ENCODE measurements at places on chromosomes 12 and 14. TPM values are rescaled to one million over a fixed set of nuclear protein-coding genes. Genes with fewer than 3 reads are reported as not detected.
A peak's percentile ranks its signal among the peaks of the same experiment; 100 is the strongest.

Gene NOVA1
- total RNA-seq: 8.4 TPM

Gene GYS2
- total RNA-seq: not detected

Gene POLE2
- 1.8 TPM for total RNA-seq

Gene BBOF1
- total RNA-seq: 2.0 TPM

Gene NANOG
- not detected for total RNA-seq

Gene TOMM20L
- not detected for total RNA-seq

Gene KLRC4
- not detected for total RNA-seq

Gene FAM181A
- total RNA-seq: not detected

DNA sequence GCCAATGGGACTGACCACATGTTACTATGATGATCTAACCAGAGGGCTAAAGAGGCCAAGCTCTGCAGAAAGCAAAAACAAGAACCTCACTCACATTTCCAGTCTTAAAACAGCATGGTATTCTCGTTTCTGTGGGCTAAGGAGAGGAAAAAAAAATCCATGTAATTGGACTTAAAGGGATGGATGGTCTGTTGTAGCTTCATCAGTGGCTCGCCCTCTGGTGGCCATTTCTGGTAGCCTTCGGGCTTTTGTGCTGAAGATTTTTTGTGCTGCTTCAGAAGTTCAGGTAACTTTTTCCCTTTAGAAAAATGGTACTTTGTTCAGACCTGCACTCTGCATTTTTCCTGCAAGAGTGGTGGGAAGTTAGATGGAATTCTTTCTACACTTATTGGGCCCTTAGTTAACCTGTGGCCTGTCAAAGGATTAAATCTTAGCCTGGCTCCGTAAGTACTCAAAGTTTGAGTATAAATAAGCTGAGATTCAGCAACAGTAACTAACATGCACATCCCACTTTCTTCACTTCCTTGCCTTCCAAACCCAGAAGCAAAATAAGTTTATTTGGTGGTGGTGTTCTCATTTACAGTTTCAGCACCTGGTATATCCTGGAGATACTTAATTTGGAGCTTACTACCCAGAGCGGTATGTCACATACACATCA, 22.3 kb downstream of the DCAF4 start:
- no peaks in the 10 kb centered on the region for H3K4me1 ChIP-seq
- H3K27ac ChIP-seq: no peak overlapping the region
- peak; percentile 81 for DNase-seq
- no peak overlapping the region for H3K4me3 ChIP-seq
- H3K36me3 ChIP-seq: peaks cover 69% of the 10 kb centered on the region

DNA sequence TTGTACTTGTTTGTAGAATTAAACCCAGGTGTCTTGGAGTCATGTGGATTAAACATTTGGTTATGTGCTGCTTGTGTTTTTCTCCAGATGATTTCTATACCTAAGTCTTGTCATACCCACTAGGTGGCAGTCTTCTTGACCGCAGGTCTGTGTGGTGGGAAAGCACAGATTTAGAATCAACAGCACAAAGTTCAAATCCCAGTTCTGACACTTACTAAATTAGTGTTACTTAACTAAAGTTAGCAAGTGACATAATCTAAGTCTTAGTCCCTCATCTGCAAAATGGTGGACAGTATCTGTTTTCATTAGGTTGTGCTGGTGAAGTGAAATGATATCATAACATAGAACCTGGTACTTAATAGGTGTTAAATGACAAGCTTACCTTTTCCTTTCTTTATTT, 151.0 kb upstream of the ARHGAP5 start:
- peak; percentile 53 for DNase-seq
- no peak overlapping the region for H3K4me3 ChIP-seq
- H3K27me3 ChIP-seq: no peaks in the 10 kb centered on the region
- no peaks in the 10 kb centered on the region for H3K36me3 ChIP-seq
- H3K4me1 ChIP-seq: peaks cover 15% of the 10 kb centered on the region

GRCh38 chr12:74957231-74957630, 252.4 kb downstream of the KCNC2 start:
- H3K4me3 ChIP-seq: no peak overlapping the region
- H3K27ac ChIP-seq: no peak overlapping the region
- no peaks in the 10 kb centered on the region for H3K27me3 ChIP-seq
- no peaks in the 10 kb centered on the region for H3K36me3 ChIP-seq

GRCh38 chr12:49017891-49018260, 700 bp downstream of the PRKAG1 start:
- no peak for DNase-seq
- H3K4me3 ChIP-seq: peak overlapping the region; percentile 75
- H3K36me3 ChIP-seq: peaks cover 31% of the 10 kb centered on the region
- H3K27ac ChIP-seq: peak overlapping the region; percentile 83
- H3K4me1 ChIP-seq: peaks cover 31% of the 10 kb centered on the region
- no peaks in the 10 kb centered on the region for H3K27me3 ChIP-seq

DNA sequence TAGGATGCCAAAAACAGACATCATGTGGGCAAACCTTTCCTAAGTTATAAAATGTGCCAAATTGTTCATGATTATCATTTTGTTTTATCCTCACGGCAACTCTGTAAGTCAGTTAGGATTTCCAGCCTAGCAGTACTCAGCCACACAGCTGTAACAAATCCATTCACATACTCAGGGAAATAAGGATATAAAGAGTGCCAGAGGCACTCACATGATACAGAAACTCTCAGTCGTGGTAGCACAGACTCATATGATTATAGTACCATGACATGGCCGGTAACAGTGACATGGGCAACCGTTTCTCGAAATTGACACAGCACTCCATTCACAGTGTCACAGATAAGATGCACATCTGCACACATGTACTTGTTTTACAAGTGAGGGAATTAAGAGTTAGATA, 344.2 kb downstream of the LRIG3 start:
- no peaks in the 10 kb centered on the region for H3K36me3 ChIP-seq
- no peaks in the 10 kb centered on the region for H3K4me1 ChIP-seq
- no peaks in the 10 kb centered on the region for H3K27me3 ChIP-seq
- no peak overlapping the region for H3K4me3 ChIP-seq
- no peak overlapping the region for H3K27ac ChIP-seq
- no peak for DNase-seq

DNA sequence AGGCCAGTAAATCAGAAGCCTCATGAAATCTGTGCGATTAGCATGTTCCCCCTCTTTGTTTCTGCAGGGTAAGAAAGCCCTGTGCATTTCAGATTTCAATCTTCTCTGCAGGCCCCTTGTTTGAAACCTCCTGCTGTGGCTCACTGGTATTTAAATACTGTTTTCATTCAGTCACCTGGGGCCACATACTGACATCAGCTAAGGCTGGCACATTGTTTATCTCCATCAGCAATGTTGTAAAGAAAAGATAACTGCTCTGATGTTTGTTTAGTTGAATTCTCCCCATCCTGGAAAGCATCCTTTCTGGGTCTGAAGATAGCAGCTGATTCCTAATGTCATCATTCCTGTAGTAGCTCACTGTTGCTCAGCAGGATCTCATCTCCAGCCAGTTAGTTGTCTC, 554.9 kb downstream of the NRXN3 start:
- no peaks in the 10 kb centered on the region for H3K4me1 ChIP-seq
- DNase-seq: no peak
- H3K27me3 ChIP-seq: no peaks in the 10 kb centered on the region
- no peak overlapping the region for H3K4me3 ChIP-seq
